MCF 10A (cell line): ENCODE measurements at places on chromosomes 3 and 15. TPM values are rescaled to one million over a fixed set of nuclear protein-coding genes. Genes with fewer than 3 reads are reported as not detected.

- H3K27me3 ChIP-seq, result no peaks in the 10 kb centered on the region
- no peak overlapping the region for H3K27ac ChIP-seq
- H3K36me3 ChIP-seq, result no peaks in the 10 kb centered on the region
Observed at GRCh38 chr3:162670181-162670580, 1173.6 kb downstream of the OTOL1 start.

The RAB27A gene
- total RNA-seq, result 36.0 and 43.6 TPM in 2 replicates

DNA sequence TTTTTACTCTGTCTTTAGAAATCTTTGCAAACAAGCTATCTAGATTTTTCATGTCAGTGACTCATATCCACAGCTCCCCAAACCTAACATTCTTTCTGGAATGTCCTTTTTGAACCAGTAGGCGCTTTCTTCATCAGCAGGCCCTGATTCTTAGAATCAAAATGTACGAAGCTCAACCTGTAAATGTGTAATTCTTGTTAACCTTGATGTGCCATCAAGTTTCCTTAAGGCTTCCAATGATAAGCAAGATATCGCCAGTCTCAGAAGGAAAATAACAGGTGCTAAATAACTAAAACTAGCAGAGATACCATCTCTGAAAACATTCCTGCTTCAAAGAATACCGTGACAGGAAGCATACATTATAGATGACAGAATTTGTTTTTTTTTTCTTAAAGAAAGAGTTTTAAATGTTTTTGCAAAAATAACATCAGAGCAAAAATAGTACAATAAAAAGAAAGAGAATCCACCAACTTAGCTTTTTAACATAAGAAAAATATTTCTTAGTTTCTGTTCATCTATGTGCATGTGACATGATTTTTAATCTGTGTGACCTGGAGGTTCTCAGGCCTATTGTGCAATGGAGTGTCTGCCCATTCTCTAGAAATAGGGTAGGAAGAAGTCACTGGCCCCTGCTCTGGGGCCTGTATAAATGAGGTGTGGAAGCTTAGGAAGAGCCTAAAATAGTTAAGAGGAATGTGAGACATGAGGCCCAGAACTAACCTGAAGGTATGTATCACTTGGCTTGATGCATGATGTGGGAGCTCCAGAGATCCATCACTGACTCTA is 14.7 kb upstream of the SECISBP2L start:
- H3K27me3 ChIP-seq, result no peaks in the 10 kb centered on the region
- H3K36me3 ChIP-seq, result no peaks in the 10 kb centered on the region
- H3K27ac ChIP-seq, result peak overlapping the region; percentile 67
- no peak overlapping the region for H3K4me3 ChIP-seq
- no peak for DNase-seq

GRCh38 chr15:67622110-67622509 is 79.6 kb downstream of the MAP2K5 start:
- no peaks in the 10 kb centered on the region for H3K4me1 ChIP-seq
- no peak overlapping the region for H3K27ac ChIP-seq
- no peaks in the 10 kb centered on the region for H3K27me3 ChIP-seq
- H3K4me3 ChIP-seq, result no peak overlapping the region
- H3K36me3 ChIP-seq, result peaks cover 19% of the 10 kb centered on the region

- H3K4me3 ChIP-seq, result no peak overlapping the region
- no peaks in the 10 kb centered on the region for H3K27me3 ChIP-seq
- no peak overlapping the region for H3K27ac ChIP-seq
- peaks cover 25% of the 10 kb centered on the region for H3K4me1 ChIP-seq
- DNase-seq, result no peak
Observed at GRCh38 chr3:11475324-11475723, 168.4 kb downstream of the VGLL4 start.

- H3K36me3 ChIP-seq, result no peaks in the 10 kb centered on the region
- H3K4me1 ChIP-seq, result no peaks in the 10 kb centered on the region
- H3K27ac ChIP-seq, result no peak overlapping the region
- H3K4me3 ChIP-seq, result no peak overlapping the region
- no peaks in the 10 kb centered on the region for H3K27me3 ChIP-seq
Observed at GRCh38 chr15:73809728-73810501, 56.8 kb upstream of the INSYN1 start.

DNA sequence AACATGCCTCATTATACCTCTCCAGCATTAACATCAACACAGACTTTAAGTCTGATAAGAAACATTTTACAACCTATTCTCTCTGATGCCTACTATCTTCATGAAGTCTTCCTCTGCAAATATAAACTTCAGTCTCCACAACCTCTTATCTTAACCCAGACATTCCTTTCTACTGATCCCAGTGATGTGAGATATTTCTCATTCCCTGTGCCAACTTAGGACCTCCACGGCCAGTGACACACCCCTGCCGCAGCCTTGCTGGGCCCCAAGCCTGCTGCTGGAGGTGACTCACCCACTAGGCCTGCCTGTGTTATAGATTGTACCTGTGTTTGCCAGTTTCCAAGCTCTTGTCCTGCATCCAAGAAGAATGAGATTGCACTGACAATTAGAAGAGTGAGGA is 734.5 kb upstream of the CADM2 start:
- H3K36me3 ChIP-seq, result no peaks in the 10 kb centered on the region
- no peak overlapping the region for H3K4me3 ChIP-seq
- H3K4me1 ChIP-seq, result peaks cover 5% of the 10 kb centered on the region

- H3K27me3 ChIP-seq, result no peaks in the 10 kb centered on the region
- H3K4me3 ChIP-seq, result peak overlapping the region; percentile 54
- peaks cover 6% of the 10 kb centered on the region for H3K4me1 ChIP-seq
- H3K36me3 ChIP-seq, result no peaks in the 10 kb centered on the region
- DNase-seq, result peak; percentile 90
Observed at GRCh38 chr3:52998771-52999513, 46.9 kb downstream of the SFMBT1 start.

The SPG21 gene
- total RNA-seq, result 63.1 and 70.4 TPM in 2 replicates

DNA sequence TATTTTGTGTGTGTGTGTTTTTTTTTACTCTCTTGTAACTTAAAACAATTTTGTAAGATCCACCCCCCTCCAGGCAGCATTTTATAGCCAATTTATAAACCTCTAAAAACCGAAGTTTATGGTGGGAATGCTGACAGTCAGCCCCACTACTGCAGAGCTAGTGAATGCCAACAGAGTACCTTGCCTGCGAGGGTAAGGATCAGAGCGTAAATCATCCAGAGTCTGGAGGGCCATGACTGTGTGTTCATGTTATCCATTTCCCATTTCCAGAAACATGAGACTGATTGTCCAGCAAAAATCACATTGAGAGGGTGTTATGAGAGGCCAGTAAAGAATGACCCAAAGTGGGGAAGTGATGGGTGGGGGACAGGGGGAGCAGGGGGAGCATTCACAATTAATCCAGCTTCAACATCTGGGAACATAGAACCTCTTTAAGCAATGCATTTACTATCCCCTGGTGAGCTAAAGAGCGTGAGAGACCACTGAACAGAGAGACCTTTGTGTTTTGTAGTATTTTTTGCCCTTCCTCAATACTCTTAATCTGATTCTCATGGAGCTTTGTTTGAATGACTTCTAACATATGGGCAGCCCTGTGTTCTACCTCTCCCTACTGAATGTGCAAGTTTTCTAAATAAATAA is 464.5 kb downstream of the RBMS3 start:
- peaks cover 14% of the 10 kb centered on the region for H3K36me3 ChIP-seq
- no peak for DNase-seq
- no peak overlapping the region for H3K27ac ChIP-seq
- peaks cover 19% of the 10 kb centered on the region for H3K4me1 ChIP-seq

- H3K27ac ChIP-seq, result no peak overlapping the region
- H3K4me3 ChIP-seq, result no peak overlapping the region
- DNase-seq, result peak; percentile 17
- no peaks in the 10 kb centered on the region for H3K4me1 ChIP-seq
- H3K27me3 ChIP-seq, result no peaks in the 10 kb centered on the region
Observed at GRCh38 chr3:4021162-4021561, 221.9 kb downstream of the LRRN1 start.

The TRIM59 gene
- 12.1 and 15.1 TPM in 2 replicates for total RNA-seq

- H3K4me1 ChIP-seq, result no peaks in the 10 kb centered on the region
- H3K27me3 ChIP-seq, result no peaks in the 10 kb centered on the region
- H3K36me3 ChIP-seq, result peaks cover under 1% of the 10 kb centered on the region
- no peak for DNase-seq
- H3K27ac ChIP-seq, result no peak overlapping the region
Observed at GRCh38 chr3:53217175-53217574, 38.6 kb downstream of the TKT start.

The ZDHHC23 gene
- total RNA-seq, result 7.4 TPM in 2 replicates

The CACNA2D2 gene
- not detected in 2 replicates for total RNA-seq

The RHOA gene
- 273 and 298 TPM in 2 replicates for total RNA-seq

- H3K4me1 ChIP-seq, result peaks cover 2% of the 10 kb centered on the region
- DNase-seq, result no peak
- H3K27me3 ChIP-seq, result no peaks in the 10 kb centered on the region
- no peak overlapping the region for H3K4me3 ChIP-seq
- no peaks in the 10 kb centered on the region for H3K36me3 ChIP-seq
Observed at GRCh38 chr3:110562621-110563020, 509.0 kb upstream of the NECTIN3 start.

- no peaks in the 10 kb centered on the region for H3K27me3 ChIP-seq
- H3K4me1 ChIP-seq, result peaks cover 16% of the 10 kb centered on the region
- no peak for DNase-seq
- no peaks in the 10 kb centered on the region for H3K36me3 ChIP-seq
- no peak overlapping the region for H3K27ac ChIP-seq
Observed at GRCh38 chr15:99507016-99507503, 58.7 kb upstream of the MEF2A start.

The CHRNA7 gene
- 0.20 and 0.23 TPM in 2 replicates for total RNA-seq

The FRG2C gene
- total RNA-seq, result not detected in 2 replicates

DNA sequence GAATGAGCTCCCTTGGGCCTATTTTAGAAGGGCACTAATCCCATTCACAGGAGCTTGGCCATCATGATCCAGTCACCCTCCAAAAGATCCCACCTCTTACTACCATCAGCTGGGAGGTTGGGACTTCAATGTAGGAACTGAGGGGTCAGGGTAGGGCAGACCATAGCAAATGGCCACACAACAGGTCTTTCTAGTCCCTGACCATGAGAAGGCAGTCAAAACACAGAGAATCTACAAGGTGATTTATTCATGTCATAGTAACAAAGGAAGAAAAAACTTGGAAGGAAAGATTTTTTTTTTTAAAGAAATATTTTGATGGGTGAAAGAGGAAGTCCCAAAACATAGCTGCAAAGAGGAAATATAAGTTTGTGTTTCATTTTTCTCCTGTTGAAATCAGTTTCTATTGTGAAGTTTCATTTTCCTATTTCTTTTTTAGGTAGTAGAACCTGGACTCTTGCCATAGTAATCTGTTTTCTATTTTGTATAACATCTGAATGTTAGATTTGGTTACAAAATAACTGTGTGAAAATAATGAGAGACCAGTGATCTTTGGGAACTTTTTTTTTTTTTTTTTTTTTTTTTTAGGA is 23.5 kb upstream of the TNFSF10 start:
- H3K27me3 ChIP-seq, result no peaks in the 10 kb centered on the region
- H3K4me3 ChIP-seq, result no peak overlapping the region
- H3K4me1 ChIP-seq, result peaks cover 18% of the 10 kb centered on the region
- H3K36me3 ChIP-seq, result no peaks in the 10 kb centered on the region
- peak overlapping the region; percentile 51 for H3K27ac ChIP-seq
- DNase-seq, result no peak

DNA sequence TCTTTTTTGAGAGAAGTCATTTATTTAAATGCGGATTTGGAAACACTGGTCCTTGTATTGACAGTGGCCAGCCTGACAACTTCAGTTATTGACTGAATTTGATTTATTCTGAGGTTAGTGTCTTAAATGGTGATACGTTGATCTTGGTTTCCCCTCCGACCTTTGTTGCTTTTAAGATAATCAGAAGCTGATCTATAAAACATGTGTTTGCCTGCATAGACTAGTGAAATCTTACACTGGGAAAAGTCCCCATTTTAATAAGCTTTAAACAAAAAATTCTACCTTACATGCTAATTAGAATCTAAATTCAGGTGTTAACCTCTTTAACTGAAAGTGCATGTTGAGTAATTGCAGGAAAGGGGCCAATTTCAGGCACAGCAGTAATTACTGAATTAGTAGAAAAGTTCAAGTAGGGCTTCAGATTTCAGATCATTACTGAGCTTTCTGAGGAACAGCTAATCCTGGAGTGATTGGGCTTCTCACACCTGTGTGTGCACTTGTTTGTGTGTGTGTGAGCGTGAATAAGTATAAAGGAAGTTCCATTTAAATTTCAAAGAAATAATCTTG is 221.4 kb downstream of the SOX2 start:
- no peaks in the 10 kb centered on the region for H3K4me1 ChIP-seq
- no peak for DNase-seq
- no peak overlapping the region for H3K27ac ChIP-seq
- no peaks in the 10 kb centered on the region for H3K36me3 ChIP-seq
- H3K27me3 ChIP-seq, result no peaks in the 10 kb centered on the region

The DENND6A gene
- total RNA-seq, result 21.2 and 22.3 TPM in 2 replicates

DNA sequence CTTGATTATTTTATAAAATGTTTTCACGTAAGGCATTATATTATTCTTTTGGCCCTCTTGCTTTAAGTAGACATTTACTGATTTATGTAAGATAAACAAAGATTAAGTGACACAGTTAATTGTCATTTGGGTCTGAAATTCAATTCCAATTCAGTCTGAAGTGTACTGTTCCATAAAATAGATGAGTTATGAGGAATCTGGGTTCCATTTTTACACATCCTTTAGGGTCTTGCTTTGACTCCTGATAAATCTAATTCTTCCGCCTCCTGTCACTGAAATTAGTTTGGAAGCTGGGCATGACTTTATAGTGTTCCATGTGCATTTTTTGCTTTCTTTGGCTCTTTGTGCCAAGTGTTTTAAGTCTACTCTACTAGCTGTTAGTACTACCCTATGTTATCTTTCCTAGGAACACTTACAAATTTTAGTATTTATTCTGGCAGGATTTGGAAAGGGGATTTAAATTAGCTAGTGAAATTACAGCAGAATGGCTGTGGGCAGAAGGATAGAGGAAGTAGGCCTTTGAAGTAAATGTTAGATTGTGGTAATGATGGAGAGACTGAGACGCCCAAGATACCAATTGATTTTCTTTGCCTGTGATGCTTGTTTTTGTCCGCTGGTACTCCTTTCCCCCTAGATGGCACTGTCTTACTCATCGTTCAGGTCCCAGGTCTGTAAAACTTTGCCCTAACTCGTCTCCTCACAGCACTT is 14.3 kb downstream of the ARL8B start:
- DNase-seq, result peak; percentile 66
- peak overlapping the region; percentile 11 for H3K4me3 ChIP-seq
- no peaks in the 10 kb centered on the region for H3K27me3 ChIP-seq

DNA sequence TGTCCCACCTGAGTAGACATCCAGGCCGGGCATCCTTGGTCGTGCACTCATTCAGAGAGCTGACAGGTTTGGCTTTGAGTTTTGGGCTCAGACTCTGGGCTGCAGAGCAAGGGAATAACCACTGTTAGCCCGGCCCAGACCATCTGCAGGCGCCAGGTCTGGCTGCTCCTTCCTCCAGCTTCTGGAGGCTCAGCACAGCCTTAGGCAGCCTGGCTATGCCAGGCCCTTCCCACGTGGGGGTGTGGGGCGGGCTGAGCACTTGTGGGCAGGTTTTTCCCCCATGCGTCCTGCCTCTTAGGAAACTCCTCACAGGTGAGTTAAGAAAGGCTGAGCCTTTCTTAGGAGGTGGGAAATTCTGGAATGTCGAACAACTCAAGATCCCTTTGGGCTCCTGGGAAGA is 11.2 kb downstream of the PLA2G4B start:
- no peaks in the 10 kb centered on the region for H3K4me1 ChIP-seq
- H3K4me3 ChIP-seq, result no peak overlapping the region
- peak; percentile 32 for DNase-seq
- peaks cover 6% of the 10 kb centered on the region for H3K36me3 ChIP-seq
- H3K27me3 ChIP-seq, result no peaks in the 10 kb centered on the region
- no peak overlapping the region for H3K27ac ChIP-seq
